Pancreas (tissue), 10 donors: ENCODE measurements at places on chromosomes 2 and 18.

DNA sequence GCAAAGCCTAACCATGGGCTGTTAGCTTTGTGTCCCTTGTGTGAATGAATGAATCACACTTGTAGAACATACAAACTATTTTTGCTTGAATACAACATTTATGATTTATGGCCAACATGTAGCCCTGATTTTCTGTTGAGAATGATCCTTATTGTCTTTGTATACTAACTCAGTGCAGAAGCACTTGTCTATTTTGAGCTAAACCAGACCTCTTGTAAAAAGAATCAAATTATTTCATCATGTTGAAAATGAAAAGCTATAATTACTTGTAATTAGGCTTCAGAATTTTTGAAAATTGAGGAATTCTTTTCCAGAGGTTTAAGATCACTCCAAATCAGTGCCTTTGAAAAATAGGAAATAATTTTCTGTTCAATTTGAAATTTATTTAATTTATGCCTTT, 85.9 kb downstream of the ZNF407 start:
- no peak for DNase-seq

- DNase-seq = no peak
Observed at GRCh38 chr2:84477886-84478285, 18.8 kb upstream of the SUCLG1 start.

- peak; percentile 20 for DNase-seq
Observed at GRCh38 chr2:209208211-209208610, 215.6 kb upstream of the MAP2 start.

GRCh38 chr18:48454261-48454757, 45.1 kb upstream of the ZBTB7C start:
- DNase-seq = peak; percentile 39

- DNase-seq = no peak
Observed at GRCh38 chr2:75949385-75950030, 238.8 kb upstream of the GCFC2 start.

- no peak for DNase-seq
Observed at GRCh38 chr2:106272216-106272807, 78.2 kb upstream of the UXS1 start.

- no peak for DNase-seq
Observed at GRCh38 chr2:186031229-186031628, 292.6 kb downstream of the FSIP2 start.

DNA sequence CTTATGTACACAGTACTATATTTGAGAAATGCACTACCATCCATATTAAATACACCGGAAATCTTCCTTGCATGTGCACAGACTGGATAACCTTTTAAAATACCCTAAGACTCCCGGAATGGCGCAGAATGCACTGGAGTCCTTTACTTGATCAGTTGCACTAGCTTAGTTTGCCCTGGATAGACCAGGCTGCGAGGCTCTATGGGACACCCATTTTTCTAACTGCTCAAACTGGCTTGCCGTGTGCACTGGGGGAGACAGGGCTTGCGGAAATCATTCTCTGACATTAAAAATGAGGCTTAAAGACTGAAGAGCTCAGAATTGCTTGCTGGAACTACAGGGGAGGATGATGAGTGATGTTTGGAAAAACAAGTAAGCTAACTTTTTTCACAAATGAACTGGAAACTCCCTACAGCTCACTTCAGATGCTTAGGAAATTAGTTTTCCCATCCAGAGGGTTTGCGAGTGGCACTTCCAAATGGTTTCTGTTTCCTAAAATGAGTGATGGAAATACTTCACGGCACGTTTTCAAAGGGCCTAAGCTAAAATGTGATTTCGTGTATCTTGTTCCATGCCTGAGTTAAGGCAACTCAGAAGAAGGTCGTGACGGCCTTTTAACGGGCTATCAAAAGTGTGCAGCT, 2.7 kb downstream of the NCK2 start:
- DNase-seq = no peak

DNA sequence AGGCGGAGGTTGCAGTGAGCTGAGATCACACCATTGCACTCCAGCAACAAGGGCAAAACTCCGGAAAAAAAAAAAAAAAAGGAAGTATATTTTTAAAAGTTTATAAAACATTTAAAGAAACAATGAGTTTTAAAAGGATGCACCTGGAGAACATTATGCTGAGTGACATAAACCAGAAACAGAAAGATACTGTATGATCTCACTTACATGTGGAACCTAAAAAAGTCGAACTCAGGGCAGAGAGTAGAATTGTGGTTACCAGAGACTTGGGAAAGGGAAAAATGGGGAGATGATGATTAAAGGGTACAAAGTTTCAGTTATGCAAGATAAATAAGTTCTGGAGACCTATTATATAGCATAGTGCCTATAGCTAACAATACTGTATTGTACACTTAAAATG, 52.8 kb upstream of the RTN4 start:
- no peak for DNase-seq

GRCh38 chr2:174597345-174598047, at the start of gene WIPF1:
TSS of gene WIPF1 (minus strand) at chr2:174597804. CDS start at chr2:174585573, 12,231 bp downstream.
- no peak for DNase-seq

DNA sequence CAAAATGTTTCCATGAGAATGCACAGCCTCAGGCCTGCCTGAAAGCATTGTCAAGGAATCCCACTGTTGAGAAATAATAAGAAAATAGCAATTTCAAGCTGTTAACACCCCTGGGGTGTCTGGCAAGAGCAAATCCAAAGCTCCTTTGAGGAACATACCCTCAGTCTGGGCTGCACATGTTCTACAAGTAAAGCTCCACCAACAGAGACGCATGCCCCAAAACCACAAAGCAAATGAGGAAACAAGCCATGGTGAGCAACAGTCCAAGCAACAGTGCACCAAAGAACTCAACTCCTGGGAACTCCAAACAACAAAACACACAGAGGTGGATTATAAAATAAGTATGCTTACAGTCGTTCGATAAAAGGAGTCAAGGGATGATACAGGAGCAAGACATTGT, 40.3 kb downstream of the CYP27C1 start:
- DNase-seq = no peak

DNA sequence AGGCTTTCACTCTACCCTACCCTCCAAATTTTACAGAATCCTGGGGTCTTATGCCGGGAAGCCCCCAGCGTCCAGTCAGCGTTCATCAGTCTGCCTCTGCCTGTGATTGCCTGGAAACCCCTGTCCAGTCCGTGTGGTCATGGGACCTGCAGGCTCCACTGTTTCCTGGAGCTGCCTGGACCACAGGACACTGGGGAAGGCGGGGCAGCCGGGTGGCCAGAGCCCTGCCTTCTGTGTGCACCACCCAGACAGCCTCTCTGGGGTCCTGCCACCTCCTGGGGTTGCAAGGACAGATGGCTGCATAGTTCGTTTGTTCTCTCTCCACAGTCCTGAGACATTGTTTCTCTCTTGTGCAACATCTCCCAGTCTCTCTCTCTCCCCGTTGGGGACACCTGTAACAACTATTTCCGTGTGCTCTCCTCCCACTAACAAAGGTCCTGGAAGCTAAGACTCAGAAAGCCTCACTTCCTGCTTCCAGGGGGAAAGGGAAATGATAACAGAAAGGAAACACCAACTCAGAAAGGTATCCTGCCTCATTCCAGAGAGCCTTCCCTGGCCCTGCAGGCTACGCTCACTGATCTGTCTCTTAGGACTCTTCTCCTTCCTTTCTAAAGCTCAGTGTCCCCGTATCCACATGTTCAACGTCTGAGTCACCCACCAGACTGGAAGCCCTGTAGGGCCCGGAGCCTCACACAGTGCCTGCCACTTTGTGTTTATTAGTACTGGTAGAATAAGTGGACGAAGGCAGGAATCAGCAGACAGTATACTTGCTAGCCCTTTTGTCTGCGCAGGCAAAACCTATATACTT, 192.8 kb upstream of the RAB12 start:
- DNase-seq = no peak

GRCh38 chr2:217431577-217432269, 571.1 kb downstream of the TNS1 start:
- DNase-seq = no peak

DNA sequence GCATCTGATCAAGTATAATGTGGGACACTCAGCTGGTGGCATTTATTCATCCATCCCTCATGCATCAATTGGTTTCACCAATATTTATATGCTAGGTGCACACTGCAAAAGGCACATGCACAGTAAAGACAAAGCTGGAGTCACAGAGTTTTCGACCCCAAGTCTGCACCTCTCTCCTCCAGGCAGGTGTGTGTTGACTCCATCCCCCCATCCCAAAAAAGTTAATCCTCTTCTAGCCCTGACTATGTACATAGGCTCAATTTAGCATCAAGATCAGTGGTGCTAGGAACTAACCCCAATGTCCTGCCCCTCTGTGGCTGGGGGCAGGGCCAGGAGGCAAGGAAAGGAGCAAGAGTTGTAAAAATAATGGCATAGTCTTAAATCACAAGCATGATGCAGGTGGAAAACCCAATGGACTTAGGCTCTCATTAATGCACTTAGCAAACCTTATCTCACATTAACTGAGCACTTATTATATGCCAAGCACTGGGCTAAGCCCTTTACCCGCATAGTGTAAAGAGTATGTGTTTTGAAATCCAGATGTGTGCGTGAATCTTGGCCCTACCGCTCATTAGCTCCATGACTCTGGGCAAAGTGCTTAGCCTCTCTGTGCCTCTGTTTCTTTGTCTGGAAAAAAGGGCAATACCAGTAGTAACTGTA, 3.1 kb downstream of the EVA1A start:
- no peak for DNase-seq

DNA sequence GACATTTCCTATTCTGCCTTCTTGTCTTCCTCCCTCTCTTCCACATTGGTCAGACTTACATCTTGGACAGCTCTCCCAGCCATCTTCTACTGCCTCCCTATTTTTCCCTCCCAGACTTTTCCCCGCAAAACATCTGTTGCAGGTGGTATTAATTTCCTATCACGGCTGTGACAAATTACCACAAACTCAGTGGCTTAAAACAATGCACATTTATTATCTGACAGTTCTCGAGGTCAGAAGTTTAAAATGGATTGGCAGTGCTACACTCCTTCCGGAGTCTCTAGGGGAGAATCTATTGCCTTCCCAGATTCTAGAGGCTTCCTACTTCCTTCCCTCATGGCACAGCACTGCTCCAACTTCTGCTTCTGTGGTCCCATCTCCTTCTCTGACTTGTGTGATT, 33.3 kb downstream of the STRADB start:
- no peak for DNase-seq

DNA sequence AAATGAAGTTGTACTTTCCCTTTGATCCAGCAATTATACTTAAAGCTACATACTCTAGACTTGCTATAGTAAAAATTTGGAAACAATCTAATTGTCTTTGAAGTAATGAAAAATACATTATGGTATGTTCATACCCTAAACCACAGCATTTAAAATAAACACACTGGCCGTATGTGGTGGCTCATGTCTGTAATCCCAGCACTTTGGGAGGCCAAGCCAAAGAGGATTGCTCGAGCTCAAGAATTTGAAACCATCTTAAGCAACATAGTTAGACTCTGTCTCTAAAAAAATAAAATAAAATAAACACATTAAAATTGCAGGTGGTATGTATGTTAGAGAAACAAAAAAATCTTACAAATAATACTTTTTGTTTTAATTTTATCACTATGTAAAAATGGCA, 208.1 kb upstream of the KLHL14 start:
- no peak for DNase-seq
